KG1 (cell line): ENCODE measurements at places on chromosomes 5 and 9.

- no peak for DNase-seq
Observed at GRCh38 chr5:157993986-157994691, 135.2 kb upstream of the CLINT1 start.

DNA sequence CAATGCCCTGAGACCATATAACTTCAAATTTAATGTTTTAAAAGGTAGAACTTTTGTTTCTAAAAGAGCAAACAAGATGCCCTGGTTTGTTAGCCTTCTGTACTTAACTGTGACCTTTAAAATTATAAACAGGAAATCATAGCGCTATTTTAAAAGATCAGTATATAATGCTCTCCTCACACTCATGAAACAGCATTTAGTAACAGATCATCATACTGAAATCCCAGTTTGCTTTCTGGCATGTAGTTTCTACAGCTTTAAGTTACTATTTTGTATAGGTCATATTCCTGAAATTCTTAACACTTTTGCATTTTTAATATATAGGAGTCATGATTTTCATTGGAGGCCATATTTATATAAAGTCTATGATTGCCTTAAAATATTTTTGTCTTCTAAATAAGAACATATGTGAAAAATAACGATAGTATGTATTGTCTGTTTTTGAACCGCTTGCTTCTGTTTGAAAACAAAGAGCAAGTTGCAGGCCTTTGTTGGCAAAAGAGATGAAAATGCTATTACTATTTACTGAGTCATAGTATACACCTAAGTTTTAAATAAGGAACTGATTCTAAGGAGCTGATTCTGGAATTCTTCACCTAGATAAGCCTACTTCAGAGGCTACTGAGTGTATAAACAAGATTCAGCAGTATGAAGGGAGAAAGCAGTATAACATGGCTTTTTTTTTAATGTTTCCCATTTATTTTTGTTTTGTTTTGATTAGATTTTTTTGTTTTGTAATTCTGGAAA is 20.5 kb downstream of the SRFBP1 start:
- no peak for DNase-seq

- DNase-seq: no peak
Observed at GRCh38 chr9:70250221-70250620, 8.6 kb upstream of the SMC5 start.

DNA sequence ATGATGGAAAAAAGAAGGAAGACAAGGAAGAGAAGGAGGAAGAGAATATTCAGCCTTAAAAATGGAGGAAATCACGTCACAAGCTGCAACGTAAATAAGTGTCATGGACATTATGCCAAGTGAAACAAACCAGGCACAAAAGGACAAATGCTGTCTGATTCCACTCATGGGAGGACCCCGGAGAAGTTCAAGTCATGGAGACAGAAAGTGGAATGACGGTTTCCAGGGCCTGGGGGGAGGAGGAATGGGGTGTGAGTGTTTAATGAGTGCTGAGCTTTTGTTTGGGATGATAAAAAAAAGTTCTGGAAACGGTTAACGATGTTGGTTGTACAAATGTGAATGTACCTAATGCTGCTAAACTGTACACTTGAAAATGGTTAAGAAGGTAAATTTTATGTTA is 439.5 kb downstream of the GADD45G start:
- DNase-seq: no peak

- no peak for DNase-seq
Observed at GRCh38 chr5:139659695-139660101, 11.5 kb downstream of the CXXC5 start.

GRCh38 chr5:168609806-168610482 is 30.8 kb upstream of the PANK3 start:
- DNase-seq: no peak

DNA sequence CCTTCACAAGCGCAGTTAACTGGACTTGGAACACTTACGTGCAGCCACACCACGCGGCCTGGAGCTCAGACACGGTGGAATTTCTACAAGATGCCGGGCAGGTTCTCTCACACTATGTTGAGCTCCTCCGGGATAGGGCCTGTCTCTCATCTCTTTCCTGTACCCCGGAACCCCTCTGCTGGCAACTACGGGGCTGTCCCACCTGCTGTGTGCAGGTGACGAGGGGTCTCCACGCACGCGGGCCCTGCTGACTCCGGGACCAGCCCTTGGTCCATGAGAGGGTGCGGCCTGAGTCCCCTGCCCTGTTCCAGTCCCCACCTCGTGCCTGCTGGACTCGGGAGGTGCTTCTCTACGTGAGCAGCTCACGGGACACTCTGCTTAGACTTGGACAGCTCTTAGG is 40.1 kb downstream of the SLC6A3 start:
- DNase-seq: no peak

DNA sequence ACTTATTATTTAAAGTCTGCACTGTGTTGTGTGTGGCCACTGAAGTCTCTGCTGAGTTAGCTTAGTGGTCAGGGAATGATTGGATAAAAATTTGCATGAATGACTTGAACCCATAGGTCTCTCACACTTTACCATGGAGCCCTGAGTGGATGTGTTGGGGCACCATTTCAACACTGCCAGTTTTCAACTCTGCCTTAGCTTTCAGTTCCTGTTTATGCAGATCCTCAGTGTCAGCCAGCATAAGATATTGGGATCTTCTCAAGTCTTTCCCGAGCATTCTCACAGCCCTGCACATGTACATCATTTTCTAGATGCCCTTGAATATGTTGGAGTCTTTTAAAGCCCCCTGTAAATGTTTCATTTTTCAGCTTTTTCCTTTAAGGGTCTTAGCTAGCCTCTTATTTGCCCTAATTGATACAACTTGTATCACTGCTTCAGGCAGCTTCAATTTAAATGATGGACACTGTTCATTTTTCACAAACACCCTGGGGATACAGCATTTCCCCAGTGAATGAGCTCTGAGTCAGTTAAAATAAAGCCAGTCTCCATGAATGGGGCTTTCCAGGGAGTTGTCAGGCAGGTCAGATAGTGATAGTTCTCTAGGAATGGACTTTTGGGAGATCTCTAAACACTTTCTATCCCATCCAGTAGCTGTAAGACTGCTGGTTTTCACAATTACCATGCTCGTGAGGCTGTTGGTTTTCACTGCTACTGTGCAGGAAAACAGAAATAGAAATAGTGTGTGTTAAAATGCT is 211.9 kb upstream of the PAPPA start:
- no peak for DNase-seq

DNA sequence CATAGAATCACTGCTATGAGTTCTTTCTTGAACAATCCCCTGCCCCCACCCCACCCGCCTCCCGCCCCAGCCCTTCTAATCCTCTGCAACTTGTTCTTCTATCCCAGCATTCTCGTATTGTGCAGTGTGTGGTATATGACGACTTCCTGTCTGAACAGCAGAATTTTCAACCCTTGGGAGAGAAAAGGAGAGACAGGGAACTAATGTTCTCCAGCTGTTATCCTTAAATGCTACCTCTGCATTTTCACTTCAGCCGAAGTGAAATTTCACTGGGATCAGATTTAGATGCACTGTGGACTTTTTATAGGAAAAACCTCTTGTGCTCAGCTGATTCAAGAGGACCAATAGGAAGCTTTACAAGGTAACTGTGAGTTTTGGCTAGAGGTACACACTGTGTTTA is 2.2 kb downstream of the FBXL7 start:
- no peak for DNase-seq

- DNase-seq: no peak
Observed at GRCh38 chr5:113201715-113202114, 225.1 kb downstream of the DCP2 start.

DNA sequence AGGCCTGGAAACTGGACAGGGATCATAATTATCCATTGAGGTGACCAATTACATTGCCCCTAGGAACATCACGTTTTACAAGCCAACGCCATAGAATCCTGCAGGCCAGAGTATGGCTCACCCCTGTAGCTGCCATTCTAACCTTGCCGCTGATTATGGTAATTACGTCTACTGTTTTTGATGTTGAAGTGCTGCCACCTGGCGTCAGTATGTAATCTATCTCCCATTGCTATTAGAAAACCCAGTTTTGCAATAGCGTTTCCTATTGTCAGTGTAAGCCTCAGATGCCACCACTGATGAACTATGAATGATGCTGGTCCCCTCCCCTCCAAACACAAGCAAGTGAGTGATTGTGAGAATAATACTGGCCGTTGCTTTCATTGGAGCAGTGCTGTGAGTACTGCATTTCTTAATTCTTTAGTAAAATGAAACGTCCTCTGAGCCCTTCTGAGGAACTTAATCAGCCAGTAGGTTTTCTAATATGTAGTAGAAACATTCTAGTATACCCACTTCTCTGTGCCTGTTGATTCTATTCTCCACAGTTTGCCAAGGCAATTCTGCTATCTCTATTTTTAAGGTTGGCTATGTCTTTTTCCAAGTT is 100.5 kb upstream of the NMUR2 start:
- no peak for DNase-seq

DNA sequence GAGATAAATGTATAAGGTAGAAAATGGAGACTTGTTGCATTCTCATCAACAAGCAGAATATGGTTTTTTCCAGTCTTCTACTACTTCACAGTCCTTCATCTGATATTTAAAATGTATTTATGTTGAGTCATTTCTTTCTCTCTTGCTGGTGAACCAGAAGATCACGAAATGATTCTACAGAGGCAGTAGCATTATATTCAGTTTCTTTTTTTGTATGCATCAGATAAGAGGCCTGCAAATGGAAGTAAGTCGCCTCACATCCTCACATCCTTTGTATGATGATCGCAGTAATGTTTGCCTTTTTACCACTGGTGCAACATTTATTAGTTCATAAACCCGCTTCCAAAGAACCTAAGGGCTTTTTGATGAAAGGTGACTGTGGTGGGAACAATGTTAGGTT is 22.1 kb upstream of the IL13 start:
- DNase-seq: no peak

DNA sequence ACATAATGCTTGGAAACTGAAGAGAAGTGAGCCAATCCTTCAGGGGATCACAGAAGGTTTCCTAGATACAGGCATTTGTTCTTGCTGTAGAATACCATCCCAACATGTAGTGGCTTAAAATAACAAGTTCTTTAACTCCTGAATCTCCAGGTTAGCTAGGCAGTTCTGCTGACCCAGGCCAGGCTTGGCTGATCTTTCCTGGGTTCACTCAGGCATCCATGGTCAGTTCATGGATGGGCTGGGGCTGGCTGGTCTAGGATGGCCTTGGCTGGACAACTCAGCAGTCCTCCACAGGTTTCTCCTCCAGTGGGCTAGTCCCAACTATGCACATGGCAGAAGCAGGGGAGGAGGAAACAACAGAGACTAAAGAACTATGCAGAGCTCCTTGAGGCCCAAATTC is 37.4 kb upstream of the DENND1A start:
- DNase-seq: no peak

- DNase-seq: no peak
Observed at GRCh38 chr5:95035891-95036685, 248.8 kb downstream of the MCTP1 start.

DNA sequence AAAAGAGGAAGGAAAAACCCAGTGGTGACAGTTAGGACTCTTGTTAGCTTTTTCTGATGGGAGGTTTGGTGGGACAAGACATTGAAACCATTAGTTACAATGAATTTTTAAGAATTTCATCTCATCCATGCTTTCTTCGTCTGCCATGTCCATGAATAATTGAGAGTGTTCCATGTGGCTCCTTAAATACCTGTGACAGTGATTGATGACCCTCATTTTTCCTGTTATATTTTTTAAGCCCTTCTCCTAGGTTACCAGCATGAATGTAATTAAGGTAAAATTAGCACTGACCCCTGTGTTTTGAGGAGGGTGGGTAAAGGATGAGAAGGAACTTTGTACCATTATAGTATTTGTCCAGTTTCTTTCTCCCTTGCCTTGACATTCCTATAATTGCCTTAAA is 23.5 kb upstream of the PHF2 start:
- DNase-seq: no peak

- DNase-seq: no peak
Observed at GRCh38 chr5:100771181-100771580, 131.9 kb downstream of the ST8SIA4 start.

DNA sequence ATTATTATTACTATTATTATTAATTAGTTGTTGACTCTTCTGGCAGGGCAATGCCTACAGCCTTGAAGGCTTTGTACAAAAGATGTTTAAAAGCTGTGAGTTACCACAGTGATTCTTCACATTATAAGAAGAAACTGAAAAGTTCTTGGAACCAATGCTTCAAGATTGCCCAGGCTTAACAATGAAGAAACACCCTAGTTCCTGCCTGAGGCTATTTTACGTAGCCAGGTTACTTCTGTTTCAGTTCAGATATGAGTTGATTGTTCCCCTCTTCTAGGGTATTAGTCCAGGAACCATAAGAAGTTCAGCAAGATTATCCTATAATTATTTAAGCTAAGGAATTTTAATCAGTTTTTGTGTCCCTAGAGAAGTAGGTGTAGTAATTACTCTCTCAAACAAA is 154.6 kb upstream of the CDH12 start:
- no peak for DNase-seq

DNA sequence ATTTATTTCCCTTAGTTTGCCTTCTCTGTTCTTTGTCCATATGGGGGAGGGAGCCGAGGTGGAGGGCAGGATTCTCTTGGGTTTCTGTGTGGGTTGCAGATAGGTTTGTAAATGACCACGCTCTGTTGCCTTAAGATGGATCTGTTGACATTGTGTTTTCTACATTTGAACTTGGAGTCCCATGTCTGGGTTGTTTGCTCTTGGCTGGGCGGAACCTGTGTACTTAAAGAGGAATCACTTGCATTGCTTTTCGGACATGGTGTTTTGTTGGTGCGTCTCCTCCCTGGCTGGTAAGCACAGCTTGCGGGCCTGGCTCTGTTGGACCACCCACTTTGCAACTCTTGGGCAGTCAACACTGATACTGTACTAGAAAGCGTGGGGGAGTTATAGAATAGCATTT is 45.9 kb downstream of the EHMT1 start:
- DNase-seq: no peak

- no peak for DNase-seq
Observed at GRCh38 chr5:168713051-168713450, 133.9 kb upstream of the PANK3 start.

- DNase-seq: peak; percentile 99
Observed at GRCh38 chr9:34048727-34049629, at the start of gene UBAP2. TSS of gene UBAP2 (minus strand) at chr9:34048887. CDS start at chr9:34017148, 31,739 bp downstream.

DNA sequence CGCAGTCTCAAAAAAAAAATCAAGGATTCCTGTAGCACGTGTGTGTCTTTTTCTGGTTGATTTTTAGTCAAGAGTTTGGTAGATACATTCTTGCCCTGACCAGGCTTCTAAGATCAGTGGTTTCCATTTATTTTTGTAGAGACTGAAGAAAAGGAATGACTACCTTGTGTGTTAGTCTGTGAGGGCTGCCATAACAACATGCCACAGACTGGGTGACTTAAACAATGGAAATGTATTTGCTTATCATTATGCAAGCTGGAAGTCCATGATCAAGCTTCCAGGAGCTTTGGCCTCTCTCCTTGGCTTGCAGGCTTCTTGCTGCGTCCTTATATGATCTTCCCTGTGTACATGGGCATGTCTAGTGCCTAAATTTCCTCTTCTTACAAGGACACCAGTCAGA is 127.0 kb downstream of the CCDC192 start:
- DNase-seq: no peak

- DNase-seq: no peak
Observed at GRCh38 chr9:93620881-93621820, 44.8 kb downstream of the PHF2 start.

DNA sequence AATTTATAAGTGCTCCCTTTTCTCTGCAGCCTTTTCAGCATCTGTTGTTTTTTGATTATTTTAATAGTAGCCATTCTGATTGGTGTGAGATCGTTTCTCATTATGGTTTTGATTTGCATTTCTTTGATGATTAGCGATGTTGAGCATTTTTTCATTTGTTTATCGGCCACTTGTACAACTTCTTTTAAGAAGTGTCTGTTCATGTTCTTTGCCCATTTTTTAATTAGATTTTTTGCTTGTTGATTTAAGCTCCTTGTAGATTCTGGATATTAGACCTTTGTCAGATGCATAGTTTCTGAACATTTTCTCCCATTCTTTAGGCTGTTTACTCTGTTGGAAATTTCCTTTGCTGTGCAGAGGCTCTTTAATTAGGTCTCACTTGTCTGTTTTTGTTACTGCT is 46.3 kb downstream of the FYB1 start:
- no peak for DNase-seq
